ENCODE measurements at places on chromosomes 12 and 14.

- no peak for DNase-seq
Observed at GRCh38 chr12:75606151-75606550, 94.7 kb upstream of the KRR1 start.

DNA sequence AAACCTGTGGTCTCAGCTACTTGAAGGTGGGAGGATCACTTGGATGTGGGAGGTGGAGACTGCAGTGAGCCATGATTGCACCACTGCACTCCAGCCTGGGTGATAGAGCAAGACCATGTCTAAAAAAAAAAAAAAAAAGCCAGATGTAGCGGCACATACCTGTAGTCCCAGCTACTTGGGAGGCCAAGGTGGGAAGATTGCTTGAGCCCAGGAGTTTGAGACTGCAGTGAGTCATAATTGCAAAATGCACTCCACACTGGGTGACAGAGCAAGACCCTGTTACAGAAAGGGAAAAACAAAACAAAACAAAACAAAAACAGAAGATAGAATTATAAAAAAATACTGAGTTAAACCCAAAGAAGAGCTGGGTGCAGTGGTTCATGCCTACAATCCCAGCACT is 29.1 kb upstream of the APOF start:
- no peak for DNase-seq

- DNase-seq = no peak
Observed at GRCh38 chr12:131391399-131391798, 319.5 kb upstream of the SFSWAP start.

DNA sequence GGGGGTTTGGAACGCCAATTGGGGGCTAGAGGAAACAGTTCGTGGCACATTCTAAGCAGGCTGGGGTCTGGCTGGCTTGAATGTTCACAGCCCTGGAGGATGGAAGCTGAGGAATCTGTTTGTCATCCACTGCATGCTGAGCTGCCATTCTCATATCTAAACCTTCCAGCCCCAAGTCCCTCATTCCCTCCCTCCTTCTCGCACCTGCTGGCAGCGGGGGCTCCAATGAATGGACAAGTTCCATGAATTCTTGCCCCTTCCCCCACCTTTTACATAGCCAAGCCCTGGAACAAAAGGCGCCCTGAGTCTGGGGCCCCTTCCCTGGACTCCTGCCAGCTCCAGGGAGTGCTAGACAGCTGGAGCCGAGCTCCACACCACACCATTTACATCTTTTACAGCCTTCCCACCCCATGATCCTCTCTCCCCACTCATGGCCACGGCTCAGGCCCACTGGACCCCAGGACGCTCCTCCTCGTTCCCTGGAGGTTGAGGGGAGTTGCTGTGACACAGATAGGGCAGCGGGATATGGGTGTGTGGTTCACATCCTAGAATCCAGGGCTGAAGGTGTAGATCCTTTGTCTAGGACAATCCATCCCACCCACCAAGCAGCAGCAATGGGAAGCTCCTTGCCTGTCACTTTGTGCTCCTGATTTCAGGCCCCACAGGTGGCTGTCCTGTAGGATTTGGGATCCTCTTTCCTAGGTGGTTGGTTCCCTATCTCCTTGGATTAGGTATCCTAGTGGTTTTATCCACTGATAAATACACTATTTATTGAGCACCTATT is 21.7 kb upstream of the VRTN start:
- DNase-seq = no peak

GRCh38 chr14:104152686-104153393 is 14.5 kb downstream of the KIF26A start:
- no peak for DNase-seq

DNA sequence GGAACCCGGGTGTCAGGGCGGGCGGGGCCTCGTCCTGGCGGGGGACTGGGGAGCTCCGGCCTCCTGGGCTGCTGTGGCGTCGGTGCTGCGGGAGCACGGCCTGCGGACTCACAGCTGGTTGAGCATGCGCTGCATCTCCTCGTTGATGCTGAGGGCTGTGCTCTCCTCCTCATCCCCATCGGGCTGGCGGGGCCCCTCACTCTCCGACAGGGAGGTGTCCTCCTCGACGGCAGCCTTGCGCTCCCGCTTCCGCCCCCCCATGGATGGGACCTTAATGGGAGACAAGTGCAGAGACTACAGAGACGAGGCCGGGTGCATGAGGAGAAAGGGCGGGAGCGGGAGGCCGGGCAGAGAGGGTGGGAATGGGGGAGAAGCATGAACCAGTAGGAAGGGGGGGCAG is 7.3 kb downstream of the IFFO1 start:
- no peak for DNase-seq

DNA sequence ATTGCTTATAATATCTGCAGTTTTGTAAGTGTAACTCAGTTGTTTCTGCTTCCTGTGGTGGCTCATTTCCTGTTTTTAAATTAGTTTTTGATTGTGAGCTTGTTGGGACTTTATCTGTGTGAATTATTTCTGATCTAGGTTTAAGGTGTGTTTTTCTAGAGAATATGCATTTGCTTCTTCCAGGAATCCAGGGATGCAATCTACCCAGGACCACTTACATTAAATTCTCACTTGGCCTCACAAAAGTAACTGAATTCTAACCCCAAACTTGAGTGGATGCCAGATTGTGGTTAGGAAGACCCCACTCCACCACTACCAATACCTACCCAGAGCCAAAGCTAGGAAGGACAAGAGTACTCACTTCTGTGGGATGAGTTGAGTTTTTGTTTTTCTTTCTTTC is 11.9 kb downstream of the STYX start:
- no peak for DNase-seq

GRCh38 chr12:79886917-79887519 is 47.9 kb downstream of the PPP1R12A start:
- no peak for DNase-seq

GRCh38 chr14:22530127-22530526 is 58.9 kb downstream of the DAD1 start:
- DNase-seq = no peak

Data from stimulated activated CD4-positive, alpha-beta T cell treated with anti-CD3 and anti-CD28 coated beads, Interleukin-4, amount 100 ng/mL, for 48 hours (primary cell).